ENCODE measurements at places on chromosomes 2 and 18. TPM values are rescaled to one million over a fixed set of nuclear protein-coding genes. Genes with fewer than 3 reads are reported as not detected.

DNA sequence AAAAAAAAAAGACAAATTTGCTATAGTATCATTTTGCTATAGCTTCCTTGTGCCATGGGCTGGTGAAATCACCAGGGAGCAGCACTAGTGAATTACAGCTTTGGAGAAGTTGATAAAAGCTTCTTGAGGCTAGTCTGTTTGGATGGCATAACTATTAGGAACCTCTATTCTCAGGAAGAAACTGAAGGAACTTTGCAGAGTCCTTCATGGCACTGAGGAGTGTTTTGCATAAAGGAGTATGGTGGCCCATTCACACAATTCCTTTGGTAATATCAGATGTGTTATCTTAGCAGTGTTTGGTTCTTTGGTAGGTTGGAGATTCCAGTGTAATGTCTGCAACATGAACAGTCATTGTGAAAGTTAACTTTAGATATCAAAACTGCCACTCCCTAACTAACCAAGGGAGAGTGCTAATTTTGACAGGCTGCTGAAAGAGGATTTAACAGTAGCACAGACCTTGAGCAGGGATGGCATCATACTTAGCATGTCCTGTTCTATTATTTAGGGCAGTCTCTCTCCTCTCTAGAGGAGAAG is 76.6 kb upstream of the ZFP36L2 start:
- no peaks in the 10 kb centered on the region for H3K27me3 ChIP-seq
- peak overlapping the region; percentile 97 for H3K27ac ChIP-seq
- peak; percentile 47 for DNase-seq
- H3K4me1 ChIP-seq, result peaks cover 48% of the 10 kb centered on the region
- H3K36me3 ChIP-seq, result peaks cover 6% of the 10 kb centered on the region

GRCh38 chr2:116489292-116489691 is 1325.2 kb upstream of the DDX18 start:
- H3K4me1 ChIP-seq, result no peaks in the 10 kb centered on the region
- H3K27me3 ChIP-seq, result no peaks in the 10 kb centered on the region
- H3K4me3 ChIP-seq, result no peak overlapping the region
- DNase-seq, result no peak
- no peak overlapping the region for H3K27ac ChIP-seq
- H3K36me3 ChIP-seq, result no peaks in the 10 kb centered on the region

Gene FBXO15
- polyA plus RNA-seq, result not detected

GRCh38 chr2:208502288-208502687 is 95.7 kb downstream of the PTH2R start:
- H3K36me3 ChIP-seq, result no peaks in the 10 kb centered on the region
- no peak overlapping the region for H3K4me3 ChIP-seq
- H3K4me1 ChIP-seq, result no peaks in the 10 kb centered on the region
- no peak overlapping the region for H3K27ac ChIP-seq

DNA sequence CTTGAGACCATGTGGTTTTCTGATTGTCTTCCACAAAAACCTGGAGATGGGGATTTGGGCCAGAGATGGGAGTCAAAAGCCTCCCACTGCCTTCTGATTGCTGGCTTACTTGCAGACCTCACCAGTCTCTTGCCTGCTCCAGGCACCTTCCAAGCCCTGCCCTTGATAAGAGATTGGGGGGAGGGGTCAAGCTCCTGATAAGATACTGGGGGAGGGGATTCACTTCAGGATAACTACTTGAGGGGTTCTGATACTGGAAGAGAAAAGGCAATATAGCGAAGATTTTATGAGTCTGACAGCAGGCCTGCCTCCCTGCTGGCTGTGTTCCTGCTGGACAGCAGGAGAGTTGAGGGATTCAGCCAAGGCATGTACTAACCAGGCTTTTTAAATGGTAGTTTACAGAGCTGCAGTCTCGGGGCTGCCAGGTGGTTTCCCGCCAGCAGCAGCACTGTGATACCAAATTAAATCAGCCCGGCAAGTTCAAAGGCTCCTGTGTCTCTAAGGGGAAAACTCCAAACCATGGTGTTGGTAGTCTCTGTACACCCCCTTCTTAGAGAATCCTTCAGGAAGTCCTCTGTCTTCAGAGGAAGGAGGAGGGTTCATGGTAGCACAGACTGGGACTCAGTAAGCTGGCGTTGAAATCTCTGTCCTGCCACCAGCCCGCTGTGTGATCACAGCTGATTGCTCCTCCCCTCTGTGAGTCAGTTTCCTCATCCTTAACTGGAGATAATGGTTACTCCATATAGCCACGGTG is 58.3 kb downstream of the FBXO36 start:
- no peak for DNase-seq
- H3K27ac ChIP-seq, result no peak overlapping the region
- no peaks in the 10 kb centered on the region for H3K4me1 ChIP-seq
- H3K4me3 ChIP-seq, result no peak overlapping the region

- no peak overlapping the region for H3K27ac ChIP-seq
- peaks cover 36% of the 10 kb centered on the region for H3K4me1 ChIP-seq
- DNase-seq, result peak; percentile 72
- no peaks in the 10 kb centered on the region for H3K27me3 ChIP-seq
These were observed 292.1 kb upstream of the FBXO11 start for GRCh38 chr2:48198371-48198770.

DNA sequence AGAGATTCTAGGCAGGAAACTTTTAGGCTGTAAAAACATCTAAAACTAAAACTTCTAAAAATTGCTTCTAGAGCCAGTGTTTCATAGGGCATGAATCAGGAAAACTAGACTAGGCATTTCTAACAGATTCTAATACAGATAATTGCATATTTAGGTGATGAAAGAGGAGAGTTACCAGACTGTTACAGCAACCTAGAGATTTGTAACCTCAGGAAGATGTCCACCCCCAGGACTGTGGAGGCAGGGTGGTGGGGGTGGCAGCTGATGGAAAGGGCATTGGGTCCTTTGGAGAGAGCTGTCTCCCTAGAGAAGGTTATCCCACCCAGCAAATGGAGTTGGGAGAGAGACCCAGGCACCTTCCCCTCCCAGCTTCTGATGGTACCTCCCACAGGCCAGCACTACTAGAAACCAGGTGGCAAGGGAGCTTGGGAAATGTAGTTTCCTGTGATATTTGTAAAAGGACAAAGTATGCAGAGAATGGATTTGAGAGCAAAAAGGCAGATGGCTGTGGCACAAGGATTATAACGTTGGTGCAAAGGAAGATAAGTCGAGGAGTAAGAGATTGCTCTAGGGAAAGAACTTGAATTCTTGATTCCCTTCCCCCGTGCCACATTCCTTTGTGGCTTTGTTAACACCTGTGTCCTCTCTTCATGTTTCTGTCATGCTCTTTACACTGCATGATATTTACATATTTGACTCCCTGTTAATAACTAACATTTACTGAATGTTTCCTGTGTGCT is 75.6 kb upstream of the MGAT5 start:
- no peaks in the 10 kb centered on the region for H3K27me3 ChIP-seq
- H3K4me3 ChIP-seq, result no peak overlapping the region
- H3K27ac ChIP-seq, result no peak overlapping the region
- H3K4me1 ChIP-seq, result peaks cover 8% of the 10 kb centered on the region
- H3K36me3 ChIP-seq, result no peaks in the 10 kb centered on the region

DNA sequence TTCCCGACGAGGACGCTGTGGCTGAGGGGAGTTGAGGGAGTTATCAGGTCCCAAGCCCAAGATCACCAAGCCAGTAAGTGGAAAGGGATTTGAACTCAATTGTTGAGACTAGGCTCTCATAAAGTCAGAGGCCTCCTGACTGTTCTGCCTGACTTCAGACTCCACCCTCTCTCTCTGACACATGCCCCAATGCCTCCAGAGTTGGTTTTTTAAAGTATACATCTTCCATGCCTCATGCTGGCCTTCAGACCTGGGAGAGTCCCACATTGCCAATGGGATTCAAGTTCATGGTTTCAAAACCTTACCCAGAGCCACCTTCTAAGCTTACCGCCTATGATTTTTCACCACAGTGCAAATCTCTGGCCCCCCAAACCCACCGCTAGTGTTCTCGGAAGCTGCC is 100.8 kb downstream of the RTN4 start:
- no peaks in the 10 kb centered on the region for H3K36me3 ChIP-seq
- peaks cover 9% of the 10 kb centered on the region for H3K4me1 ChIP-seq

DNA sequence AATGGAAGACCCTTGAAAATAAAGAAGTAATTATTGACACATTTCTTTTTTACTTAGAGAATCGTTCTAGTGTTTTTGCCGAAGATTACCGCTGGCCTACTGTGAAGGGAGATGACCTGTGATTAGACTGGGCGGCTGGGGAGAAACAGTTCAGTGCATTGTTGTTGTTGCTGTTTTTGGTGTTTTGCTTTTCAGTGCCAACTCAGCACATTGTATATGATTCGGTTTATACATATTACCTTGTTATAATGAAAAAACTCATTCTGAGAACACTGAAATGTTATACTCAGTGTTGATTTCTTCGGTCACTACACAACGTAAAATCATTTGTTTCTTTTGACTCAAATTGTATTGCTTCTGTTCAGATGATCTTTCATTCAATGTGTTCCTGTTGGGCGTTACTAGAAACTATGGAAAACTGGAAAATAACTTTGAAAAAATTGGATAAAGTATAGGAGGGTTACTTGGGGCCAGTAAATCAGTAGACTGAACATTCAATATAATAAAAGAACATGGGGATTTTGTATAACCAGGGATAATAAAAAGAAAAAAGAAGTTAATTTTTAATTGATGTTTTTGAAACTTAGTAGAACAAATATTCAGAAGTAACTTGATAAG is 3.3 kb downstream of the PMAIP1 start:
- H3K36me3 ChIP-seq, result peaks cover 12% of the 10 kb centered on the region
- H3K4me3 ChIP-seq, result peak overlapping the region; percentile 95

GRCh38 chr2:190513877-190514276 is 20.6 kb downstream of the NEMP2 start:
- no peak overlapping the region for H3K4me3 ChIP-seq
- DNase-seq, result no peak
- no peaks in the 10 kb centered on the region for H3K36me3 ChIP-seq
- H3K4me1 ChIP-seq, result peaks cover 3% of the 10 kb centered on the region

DNA sequence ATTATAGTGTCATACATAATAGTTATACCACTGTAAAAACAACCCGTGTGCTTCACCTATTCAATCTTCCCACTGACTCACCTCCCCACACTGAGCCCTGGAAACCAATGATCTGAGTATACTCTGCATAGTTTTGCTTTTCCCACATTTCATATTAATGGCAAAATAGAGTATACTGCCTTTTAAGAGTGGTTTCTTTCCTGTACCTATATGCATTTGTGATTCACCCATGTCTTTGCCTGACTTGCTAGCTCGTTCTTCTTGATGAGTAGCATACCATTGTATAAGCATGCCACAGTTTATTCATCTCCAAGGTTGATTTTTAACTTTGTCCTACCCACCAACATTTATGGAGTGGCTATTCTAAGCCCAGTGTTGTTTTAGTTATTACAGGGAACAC is 686.4 kb downstream of the PLCL1 start:
- H3K4me3 ChIP-seq, result no peak overlapping the region
- no peak for DNase-seq
- no peaks in the 10 kb centered on the region for H3K27me3 ChIP-seq
- H3K36me3 ChIP-seq, result no peaks in the 10 kb centered on the region

DNA sequence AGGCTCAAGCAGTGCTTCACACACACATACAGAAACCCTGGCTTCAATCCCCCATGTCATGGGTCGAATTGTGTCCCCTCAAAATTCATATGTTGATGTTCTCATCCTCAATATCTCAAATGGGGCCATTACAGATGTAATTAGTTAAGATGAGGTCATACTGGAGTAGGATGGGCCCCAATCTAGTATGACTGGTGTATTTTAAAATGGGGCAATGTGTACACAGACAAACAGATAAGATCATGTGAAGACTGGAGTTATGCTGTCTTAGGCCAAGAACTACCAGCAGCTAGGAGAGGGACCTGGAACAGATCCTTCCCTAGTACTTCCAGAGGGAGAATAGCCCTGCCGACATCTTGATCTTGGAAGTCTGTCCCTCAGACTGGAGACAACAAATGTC is 167.7 kb downstream of the MYO3B start:
- no peaks in the 10 kb centered on the region for H3K4me1 ChIP-seq
- no peaks in the 10 kb centered on the region for H3K27me3 ChIP-seq
- H3K27ac ChIP-seq, result no peak overlapping the region
- no peaks in the 10 kb centered on the region for H3K36me3 ChIP-seq
- no peak overlapping the region for H3K4me3 ChIP-seq
- DNase-seq, result no peak

DNA sequence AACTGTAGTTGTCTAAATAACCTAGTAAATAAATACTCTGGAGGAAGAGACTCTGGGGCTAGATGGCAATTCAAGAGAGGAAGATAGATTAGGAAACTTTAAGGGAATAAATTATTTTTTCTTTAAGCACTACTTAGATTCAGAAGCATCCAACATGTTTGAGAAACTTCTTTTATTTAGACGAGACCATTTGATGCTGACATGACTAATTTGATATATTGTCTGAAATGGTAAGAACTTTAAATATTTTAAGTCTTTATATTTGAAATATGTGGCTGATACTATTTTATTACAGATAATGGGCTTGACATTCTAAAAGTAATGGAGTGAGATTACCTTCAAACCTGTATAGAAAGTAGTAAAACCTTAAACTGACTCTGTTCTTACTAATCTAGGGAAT is 36.4 kb downstream of the PPIG start:
- H3K27me3 ChIP-seq, result no peaks in the 10 kb centered on the region
- H3K36me3 ChIP-seq, result peaks cover 91% of the 10 kb centered on the region
- no peak overlapping the region for H3K27ac ChIP-seq
- H3K4me3 ChIP-seq, result no peak overlapping the region
- no peak for DNase-seq
- H3K4me1 ChIP-seq, result no peaks in the 10 kb centered on the region

DNA sequence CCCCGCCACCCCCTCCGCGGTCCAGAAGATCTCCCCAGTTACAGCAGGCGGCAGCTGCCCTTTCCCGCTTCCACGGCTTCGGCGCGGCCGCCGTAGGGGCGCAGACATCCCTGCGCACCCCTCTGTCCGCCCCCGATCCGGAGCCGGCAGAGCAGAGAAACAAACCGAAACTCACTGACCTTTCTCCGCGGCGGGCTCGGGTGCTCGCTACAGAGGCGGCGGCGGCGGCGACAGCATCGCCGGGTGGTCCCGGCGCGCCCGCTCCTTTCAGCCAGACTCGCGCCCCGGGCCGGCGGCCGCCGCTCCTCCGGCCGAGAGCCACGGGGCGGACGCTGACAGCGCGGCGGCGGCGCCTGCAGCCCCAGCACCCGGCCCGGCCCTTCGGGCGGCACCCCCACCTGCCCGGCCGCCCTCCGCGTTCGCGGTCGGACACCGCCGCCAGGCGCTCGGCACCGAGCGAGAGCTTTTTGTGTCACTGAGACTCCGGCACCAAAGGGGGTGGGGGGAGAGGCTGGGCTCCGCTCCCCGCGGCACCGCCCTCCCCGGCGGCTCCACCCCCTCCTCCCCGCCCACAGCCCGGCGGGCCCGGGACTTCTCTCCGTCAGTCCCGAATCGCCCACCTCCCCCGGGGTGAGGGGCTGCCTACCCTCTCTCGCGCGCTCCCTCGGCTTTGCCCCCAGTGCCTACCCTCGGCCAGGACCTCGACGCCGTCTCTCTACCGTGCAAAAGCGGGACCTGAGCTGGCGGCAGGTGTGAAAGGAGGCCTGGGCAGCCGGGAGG is 1.4 kb upstream of the RNF152 start:
- peak overlapping the region; percentile 65 for H3K4me3 ChIP-seq
- H3K4me1 ChIP-seq, result peaks cover 16% of the 10 kb centered on the region
- DNase-seq, result peak; percentile 50
- peaks cover 78% of the 10 kb centered on the region for H3K27me3 ChIP-seq
- no peaks in the 10 kb centered on the region for H3K36me3 ChIP-seq
- H3K27ac ChIP-seq, result no peak overlapping the region

- DNase-seq, result no peak
- H3K27me3 ChIP-seq, result no peaks in the 10 kb centered on the region
- no peak overlapping the region for H3K27ac ChIP-seq
- H3K4me1 ChIP-seq, result no peaks in the 10 kb centered on the region
These were observed 27.9 kb upstream of the HS6ST1 start for GRCh38 chr2:128346291-128347170.

Gene PLEKHA3
- polyA plus RNA-seq, result 14.1 TPM

All from CD14-positive monocyte (primary cell).